A172 (cell line): ENCODE measurements at places on chromosomes 7 and 10. TPM values are rescaled to one million over a fixed set of nuclear protein-coding genes. Genes with fewer than 3 reads are reported as not detected.

Gene LIPF
- not detected in 2 replicates for total RNA-seq

Gene SLC18A3
- total RNA-seq, result not detected in 2 replicates

Gene CDK14
- 19.6 and 22.3 TPM in 2 replicates for total RNA-seq

Gene HMX3
- total RNA-seq, result not detected in 2 replicates

Gene IL6
- total RNA-seq, result 0.12 TPM in 1 of 2 replicates, not detected in the other

Gene INMT
- total RNA-seq, result not detected in 2 replicates

Gene OLAH
- total RNA-seq, result not detected in 2 replicates

Gene LHFPL3
- not detected in 2 replicates for total RNA-seq

Gene COBL
- 1.0 and 1.6 TPM in 2 replicates for total RNA-seq

Gene ZNF25
- 9.0 and 11.1 TPM in 2 replicates for total RNA-seq

Gene ZNF735
- not detected in 2 replicates for total RNA-seq

Gene KIAA1217
- 3.8 and 4.7 TPM in 2 replicates for total RNA-seq

Gene KCNIP2
- total RNA-seq, result 2.8 TPM in 1 of 2 replicates, not detected in the other

Gene PNLIPRP3
- total RNA-seq, result 0.22 TPM in 1 of 2 replicates, not detected in the other

Gene CYP3A7
- total RNA-seq, result not detected in 2 replicates

Gene HOXA4
- 2.0 and 3.4 TPM in 2 replicates for total RNA-seq

Gene AMPH
- 12.4 and 13.4 TPM in 2 replicates for total RNA-seq

Gene PNLIPRP1
- total RNA-seq, result not detected in 2 replicates

Gene SLC13A4
- not detected in 2 replicates for total RNA-seq

Gene LIPJ
- 0.10 TPM in 1 of 2 replicates, not detected in the other for total RNA-seq

Gene PRKAR2B
- total RNA-seq, result 13.9 and 14.2 TPM in 2 replicates
